GDM1 (cell line): ENCODE measurements at places on chromosomes 4 and X.

- DNase-seq, result no peak
Measured at GRCh38 chr4:156889616-156890594, 81.7 kb downstream of the PDGFC start.

DNA sequence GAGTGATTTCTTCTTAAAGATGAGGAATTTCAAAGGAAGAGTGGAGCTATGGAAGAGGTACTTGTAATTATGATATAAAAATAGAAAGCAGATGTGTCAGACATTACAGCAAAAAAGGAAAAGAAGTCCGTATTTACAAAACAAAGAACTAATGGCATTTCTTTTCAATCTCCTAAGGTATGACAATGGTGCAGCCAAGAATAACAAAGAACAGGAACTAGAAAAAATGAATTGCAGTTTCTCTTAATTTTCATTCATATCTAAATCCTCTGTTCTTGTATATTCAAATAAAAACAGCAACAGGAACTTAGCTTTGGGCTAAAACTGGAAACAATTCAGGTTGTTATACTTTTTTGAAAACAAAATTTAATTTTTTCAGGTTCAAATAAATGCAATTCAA, 105.1 kb downstream of the SPRY1 start:
- DNase-seq, result no peak

DNA sequence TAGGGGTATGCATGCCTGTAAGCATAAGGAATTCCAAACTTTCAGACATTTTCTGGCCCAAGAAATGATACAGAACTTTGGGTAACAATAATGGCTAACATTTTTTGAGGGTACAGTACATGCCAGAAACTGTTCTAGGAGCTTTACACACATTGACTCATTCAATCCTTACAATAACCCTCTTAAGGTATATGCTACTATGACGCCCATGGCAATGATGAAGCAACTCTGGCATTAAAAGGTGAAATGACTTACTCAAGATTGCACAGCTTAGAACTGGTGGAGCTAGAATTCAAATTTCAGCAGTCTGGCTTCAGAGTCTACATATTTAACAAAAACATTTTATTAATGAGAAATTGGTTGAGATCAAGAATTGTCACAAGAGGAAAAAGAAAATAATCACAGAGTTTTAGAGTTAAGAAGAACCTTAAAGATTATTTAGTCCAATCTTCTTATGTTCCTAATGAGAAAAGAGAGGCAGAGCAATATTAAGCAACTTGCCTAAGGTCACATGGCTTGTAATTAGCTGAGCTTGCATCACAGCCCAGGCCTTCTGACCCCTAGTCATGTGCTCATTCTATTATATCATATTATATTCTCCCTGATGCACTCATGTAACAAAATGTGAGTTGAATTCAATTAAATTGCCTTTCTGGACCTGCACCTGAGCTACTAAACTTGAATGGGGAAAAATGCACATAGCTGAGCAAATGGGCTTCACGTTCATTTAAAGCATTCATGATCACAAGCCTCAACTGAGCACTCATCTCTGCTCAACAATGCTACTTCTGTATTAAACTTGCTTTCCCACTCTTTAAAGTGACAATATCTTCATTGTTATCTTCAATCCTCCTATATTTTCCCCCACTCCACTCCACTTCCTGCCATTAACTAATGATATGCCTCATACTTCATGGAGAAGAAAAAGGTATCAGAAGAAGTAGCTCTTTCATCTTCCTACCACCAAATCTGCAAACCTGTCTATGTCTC, 73.2 kb downstream of the ENOX2 start:
- no peak for DNase-seq

- DNase-seq, result no peak
Measured at GRCh38 chr4:89558147-89558546, 250.5 kb upstream of the GPRIN3 start.

GRCh38 chrX:789096-789495, 158.5 kb downstream of the SHOX start:
- no peak for DNase-seq

DNA sequence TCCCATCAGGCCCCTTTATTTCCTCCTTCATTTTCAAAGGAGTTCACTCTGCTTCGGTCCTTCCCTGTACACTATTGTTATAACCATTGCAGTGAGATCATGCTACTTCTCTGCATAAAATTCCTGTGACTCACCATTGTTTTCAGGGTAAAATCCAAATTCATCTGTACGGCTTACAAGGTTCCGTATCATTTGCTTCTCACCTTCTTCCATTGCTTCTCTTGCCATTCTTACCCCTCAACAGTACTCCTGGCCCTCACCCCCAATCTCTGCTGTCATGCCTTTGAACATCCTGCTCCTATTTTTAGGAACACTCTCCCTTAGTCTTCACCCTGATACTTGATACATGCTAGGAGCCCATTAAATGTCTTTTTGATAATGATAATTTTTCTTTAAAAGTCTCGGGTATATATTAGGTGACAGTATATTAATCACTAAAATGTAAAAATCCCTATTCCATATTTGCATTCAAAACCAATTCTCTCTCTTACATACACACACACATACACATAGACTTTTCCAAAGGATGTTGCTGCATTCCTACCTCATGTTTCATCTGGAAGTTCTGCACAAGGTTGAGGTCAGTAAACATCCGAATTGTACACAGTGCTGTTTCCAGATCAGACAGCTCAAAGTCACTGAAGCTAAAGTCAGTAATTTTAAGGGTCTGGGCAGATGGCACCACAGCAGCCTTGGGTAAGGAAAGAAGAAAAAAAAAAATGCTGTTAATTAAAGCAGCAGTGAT, 103.4 kb downstream of the PDE5A start:
- no peak for DNase-seq

- no peak for DNase-seq
Measured at GRCh38 chr4:177271091-177271490, 38.6 kb upstream of the NEIL3 start.

GRCh38 chr4:133156096-133156495, 7.0 kb downstream of the PCDH10 start:
- DNase-seq, result no peak

- DNase-seq, result no peak
Measured at GRCh38 chr4:127352220-127353113, 280.3 kb upstream of the INTU start.

- no peak for DNase-seq
Measured at GRCh38 chr4:93147524-93148212, 680.9 kb upstream of the ATOH1 start.

DNA sequence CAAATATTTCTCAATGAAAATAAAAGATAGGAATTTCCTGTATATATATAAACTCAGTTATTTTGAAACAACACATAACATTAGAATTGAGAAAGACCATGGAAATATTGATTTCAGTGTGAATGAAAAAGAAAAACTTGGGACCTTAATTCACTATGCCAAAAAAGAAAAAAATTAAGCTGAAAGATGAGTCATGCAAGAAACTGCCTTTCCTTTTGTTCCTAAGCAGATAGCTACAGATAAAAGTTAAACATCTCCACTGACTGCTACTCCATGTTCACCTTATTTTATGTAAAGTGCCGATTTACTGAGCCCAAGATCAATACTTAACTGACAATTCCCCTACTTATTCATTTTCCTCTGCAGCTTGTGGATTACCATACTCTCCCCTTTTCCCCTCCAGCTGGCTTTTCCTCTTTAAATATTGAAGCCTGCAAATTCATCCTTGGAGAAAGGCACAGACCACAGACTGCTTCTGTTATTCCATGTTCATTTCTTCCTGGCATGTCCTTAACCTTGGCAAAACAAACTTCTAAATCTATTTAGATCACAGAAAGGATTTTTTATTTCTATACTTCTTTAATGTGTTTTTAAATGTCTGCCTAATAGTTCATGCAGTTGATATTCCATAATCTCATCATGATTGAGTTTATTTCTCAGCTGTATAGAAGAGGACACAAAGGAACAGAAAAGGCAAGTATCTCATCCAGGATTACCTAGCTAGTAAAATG, 40.5 kb upstream of the YTHDC1 start:
- no peak for DNase-seq

DNA sequence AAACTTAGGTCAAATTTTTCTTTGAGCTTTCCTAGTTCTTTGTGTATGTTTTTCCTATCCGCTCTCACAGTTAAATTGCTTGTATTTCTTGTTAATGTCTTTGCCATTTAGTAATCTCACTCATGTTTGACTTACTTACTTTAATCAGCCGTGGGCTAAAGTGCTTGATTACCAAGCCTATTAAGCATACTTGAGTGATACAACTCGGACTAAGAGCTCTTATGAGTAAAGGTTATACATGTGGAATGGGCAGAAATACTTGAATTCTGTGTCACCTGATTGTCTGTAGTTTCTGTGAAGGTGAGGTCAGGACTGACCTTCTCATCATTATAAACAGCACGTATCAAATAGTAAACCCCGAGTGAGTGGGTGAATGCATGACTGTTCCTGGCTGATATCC, 664.5 kb downstream of the PDHA2 start:
- DNase-seq, result no peak

DNA sequence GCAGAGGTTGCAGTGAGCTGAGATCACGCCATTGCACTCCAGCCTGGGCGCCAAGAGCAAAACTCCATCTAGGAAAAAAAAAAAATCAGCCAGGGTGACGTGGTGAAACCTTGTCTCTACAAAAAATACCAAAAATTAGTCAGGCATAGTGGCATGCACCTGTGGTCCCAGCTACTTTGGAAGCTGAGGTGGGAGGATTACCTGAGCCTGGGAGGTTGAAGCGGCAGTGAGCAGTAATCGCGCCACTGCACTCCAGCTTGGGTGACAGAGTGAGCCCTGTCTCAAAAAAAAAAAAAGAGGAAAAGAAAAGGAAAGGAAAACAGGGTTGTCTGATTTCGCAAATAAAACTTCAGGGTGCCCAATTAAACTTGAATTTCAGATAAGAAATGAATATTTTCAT, 106.1 kb downstream of the RBM47 start:
- DNase-seq, result no peak

DNA sequence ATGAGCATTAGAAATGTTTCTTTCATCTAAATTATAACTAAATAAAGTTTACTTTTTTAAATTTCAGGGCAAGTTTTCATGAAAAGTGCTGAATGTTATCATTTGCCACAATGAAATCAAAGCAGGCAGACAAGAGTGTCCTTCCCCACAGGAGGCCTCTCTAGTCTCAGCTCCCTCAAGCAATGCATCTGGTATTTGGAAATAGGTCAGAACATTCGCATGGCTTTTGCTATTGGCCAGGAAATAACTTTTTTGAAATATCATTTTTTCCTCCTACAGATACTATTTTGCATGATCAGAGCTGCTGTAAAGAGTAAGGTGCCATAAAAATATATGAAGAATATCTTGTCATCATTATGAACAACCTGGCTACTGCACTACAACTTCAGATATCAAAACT, 41.1 kb downstream of the MAD2L1 start:
- DNase-seq, result no peak
